CD4-positive, alpha-beta T cell treated with Interleukin-6 at 100 ng/mL for 8 hours (primary cell): ENCODE measurements at places on chromosomes 7 and 10.

DNA sequence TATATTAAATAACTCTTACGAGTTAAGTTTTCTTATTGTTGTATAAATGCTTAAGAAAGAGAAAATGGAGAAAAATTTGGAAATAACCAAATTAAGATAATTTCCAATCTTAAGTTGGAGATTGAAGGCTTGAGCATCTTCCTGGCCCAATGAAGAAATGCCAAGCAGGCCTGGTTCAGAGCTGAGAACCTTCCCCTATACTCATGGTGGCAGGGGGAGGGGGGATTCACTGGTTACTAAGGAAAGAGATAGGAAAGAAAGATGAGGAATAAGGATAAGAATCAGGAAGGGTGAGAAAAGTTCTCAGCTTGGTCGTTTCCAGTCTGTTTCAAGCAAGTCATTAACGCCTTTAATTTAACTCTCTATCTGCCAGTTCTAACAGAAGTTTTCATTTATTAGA lies 166.2 kb downstream of the AVL9 start:
- DNase-seq: no peak

DNA sequence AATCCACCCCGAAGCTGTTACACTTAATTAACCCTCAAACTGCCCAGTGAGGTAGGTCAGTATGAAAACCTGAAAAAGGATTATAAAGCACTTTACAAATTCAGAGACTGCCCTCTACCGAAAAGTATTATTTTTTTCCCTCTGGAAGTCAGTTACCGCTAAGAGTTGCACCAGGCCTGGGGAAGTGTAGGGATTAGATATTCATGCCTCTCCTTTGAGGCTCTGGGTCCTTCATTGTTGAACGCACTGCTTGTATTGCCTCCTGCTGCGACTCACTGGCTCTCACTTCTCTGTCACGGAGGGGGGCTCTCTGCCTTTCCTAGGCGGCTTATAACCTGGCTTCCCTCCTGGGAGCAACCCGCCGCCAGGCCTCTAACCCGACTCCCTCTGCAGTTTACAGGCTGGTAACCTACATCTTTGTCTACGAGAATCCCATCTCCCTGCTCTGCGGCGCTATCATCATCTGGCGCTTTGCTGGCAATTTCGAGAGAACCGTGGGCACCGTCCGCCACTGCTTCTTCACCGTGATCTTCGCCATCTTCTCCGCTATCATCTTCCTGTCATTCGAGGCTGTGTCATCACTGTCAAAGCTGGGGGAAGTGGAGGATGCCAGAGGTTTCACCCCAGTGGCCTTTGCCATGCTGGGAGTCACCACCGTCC lies 2.7 kb downstream of the RHBDD2 start:
- no peak for DNase-seq

DNA sequence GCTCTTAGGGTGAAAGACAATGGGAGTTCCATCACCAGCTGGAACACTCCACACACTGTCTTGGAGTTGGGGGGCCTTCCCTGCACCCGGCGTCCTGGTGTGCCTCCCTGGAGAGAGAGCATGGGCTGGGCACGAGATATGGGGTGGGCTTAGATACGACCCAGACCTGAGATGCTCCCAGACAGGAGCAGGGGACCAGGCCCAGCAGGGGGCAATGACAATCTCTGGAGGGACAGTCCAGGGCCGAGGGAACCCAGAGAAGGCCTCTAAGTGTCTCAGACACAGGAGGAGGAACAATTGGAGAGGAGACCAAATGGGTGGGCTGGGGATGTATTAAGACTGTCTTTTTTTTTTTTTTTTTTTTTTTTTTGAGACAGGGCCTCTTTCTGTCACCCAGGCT lies 40.0 kb downstream of the MYL10 start:
- DNase-seq: no peak

- no peak for DNase-seq
Observed at GRCh38 chr7:69692611-69693010, 94.3 kb downstream of the AUTS2 start.

- DNase-seq: peak; percentile 81
Observed at GRCh38 chr7:100604028-100604975, 2.1 kb downstream of the PCOLCE start.

DNA sequence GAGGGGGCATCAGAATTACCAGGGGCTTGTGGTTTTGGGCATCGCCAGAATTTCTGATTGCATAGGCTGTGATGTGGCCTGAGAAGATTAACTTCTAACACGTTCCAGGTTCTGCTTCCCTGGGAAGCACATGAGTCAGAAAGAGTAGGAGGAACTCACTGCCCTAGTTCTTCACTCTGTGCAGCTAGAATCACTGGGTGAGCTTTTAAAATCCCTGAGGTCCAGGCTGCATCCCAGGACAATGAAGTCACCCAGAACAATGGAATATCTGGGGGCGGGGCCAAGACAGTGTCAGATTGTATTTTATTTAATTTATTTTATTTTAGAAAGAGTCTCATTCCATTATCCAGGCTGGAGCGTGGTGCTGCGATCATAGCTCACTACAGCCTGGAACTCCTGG lies 636.5 kb downstream of the CALN1 start:
- DNase-seq: no peak

DNA sequence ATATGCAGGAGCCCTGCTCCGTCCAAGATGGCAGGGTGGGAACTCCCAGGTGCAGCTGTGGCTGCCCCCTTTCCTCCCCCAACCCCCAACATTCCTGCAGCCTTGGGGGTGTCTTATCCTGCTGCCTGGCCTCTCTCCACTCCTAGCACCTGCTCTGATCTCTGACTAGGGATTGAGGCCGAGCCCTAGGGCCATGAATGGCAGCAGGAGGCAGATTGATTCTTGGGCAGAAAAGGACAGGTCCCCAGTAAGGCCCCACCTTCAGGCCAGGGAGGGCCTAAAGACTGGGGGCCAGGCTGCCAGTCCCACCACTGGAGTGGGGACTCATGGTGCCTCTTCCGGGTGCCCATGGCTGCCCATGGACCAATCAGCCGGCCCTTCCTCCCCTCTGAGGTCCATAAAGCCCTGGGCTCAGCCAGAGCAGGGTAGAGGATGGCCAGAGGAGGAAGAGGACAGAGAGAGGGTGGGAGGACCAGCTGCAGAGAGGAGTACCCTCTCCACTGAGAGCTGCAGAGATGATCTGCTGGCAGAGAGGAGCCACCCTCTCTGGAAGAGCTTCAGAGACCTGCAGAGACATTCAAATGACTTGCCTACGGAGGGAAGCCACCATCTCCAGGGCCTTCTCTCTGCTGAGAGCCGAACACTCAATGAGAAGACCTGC lies 8.3 kb upstream of the COA1 start:
- no peak for DNase-seq

DNA sequence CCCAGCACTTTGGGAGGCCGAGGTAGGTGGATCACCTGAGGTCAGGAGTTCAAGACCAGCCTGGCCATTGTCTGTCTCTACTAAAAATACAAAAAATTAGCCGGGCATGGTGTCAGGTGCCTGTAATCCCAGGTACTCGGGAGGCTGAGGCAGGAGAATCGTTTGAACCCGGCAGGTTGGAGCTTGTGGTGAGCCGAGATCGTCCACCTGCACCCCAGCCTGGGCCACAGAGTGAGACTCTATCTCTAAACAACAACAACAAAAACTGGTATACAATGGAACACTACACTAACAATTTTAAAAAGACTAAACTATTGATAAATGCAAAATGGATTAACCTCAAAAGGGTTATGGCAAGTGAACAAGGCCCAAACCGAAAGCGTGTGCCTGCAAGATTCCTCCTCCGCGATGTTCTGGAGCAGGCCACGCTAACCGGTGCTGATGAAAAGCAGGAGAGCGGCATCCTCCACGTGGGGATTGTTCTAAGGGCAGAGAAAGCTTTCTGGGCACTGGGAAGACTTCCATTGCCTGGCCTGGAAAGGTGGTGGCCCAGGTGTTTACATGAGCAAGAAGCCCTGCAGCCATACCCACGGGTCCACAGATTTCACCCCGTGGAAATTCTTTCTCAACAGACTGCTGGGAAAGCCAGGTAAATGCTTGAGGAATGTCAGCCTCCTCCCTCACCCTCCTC lies 53.8 kb downstream of the PDGFA start:
- no peak for DNase-seq

GRCh38 chr7:26321435-26321834 lies 29.8 kb downstream of the SNX10 start:
- DNase-seq: no peak

- DNase-seq: no peak
Observed at GRCh38 chr7:52616552-52616951, 418.9 kb upstream of the POM121L12 start.

DNA sequence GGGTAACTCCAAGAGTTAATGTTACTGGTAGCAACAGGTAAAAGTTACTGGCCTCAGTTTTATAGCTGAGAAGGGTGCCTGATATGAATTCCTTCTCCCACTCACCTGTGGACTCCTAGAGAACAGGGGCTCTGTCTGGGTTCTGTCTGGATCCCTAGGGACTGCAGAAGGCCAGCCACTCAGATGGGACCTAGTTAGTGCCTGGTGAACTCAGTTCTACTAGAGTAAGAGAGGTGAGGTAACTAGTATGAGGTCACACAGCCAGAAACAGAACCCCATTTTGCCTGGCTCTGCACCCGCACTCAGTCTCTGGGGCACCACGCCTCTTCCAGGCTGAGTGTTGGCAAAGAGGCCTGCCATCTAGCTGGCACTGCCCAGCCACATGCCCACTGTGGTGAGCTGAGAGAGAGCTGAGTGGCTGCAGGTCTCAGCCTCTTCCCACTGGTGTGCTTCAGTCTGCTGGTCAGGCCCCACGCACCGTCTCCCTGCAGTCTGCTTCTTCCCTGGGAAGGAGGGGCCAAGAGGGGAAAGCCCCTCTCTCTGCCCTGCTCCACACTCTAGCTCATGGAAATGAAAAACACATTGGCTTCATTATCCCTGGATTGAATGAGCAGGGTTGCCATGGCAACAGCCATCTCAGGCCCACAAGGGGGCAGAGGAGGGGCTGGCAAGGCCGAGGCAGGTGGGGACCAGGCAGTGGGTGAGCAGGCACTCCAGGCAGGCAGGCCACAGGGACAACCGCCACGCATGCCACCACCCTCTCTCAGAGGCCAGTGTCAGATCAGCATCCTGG lies 110.6 kb downstream of the ZMIZ1 start:
- no peak for DNase-seq

DNA sequence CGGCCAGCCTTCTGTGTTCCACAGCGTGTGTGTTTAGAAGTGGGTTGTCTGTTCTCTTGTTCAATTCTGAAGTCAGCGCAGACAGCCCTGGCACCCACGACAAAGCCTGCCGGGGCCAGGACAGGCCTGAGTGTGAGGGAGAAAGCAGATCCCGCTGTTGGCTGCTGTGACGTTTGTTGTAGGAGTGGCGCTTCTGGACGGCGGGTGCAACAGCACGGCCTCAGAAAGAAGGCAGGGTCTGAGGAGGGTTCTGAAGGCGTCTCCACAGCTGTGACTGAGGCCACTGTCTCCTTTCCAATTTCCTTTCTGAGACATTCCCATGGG lies 76.2 kb downstream of the VIPR2 start:
- DNase-seq: no peak

GRCh38 chr10:64116707-64117106 lies 595.5 kb downstream of the REEP3 start:
- no peak for DNase-seq

DNA sequence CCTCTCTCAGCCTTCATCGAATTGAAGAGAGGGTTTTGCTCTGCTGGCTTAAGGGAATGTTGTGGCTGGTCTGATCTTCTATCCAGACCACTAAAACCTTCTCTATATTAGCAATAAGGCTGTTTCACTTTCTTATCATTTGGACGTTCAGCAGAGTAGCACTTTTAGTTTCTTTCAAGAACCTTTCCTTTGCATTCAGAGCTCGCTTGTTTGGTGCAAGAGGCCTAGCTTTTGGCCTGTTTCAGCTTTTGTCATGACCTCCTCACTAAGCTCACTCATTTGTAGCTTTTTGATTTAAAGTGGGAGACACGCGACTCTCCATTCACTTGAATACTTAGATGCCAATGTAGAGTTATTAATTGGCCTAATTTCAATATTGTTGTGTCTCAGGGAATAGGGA lies 3.9 kb downstream of the MPP7 start:
- no peak for DNase-seq

- peak; percentile 64 for DNase-seq
Observed at GRCh38 chr10:104350127-104350635, 3.5 kb upstream of the CFAP58 start.

DNA sequence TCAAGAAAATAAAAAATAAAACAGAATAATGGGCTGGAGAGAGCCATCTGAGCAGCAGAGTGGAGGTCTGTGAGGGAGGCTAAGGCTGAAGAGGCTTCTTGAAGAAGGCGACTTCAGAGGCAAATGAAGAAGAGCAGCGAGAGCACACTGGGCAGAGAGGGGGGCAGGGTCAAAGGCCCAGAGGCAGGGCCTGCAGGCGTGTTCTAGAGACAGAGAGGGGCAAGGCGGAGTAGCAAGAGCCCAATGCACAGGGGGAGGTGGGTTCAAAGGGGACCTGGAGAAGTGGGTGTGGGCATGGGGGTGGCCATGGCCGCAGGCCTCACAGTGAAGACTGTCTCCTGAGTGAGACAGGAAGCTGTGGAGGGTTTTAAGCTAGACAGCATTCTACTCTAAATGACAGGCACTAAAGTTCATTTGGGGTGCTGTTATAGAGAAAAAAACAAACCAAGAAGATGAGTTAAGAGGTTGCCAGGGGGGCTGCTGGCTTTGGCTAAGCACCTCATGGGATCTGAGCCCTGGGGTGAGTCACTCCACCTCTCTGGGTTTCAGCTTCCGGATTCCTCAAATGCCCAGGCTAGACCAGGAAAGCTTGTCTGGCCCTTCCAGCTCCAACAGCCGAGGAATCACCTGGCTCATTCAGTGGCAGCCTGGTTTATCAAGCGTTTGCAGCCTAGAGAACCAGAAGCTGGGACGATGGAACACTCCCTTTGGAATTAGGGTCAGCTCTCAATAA lies 81.7 kb downstream of the DLG5 start:
- DNase-seq: no peak

GRCh38 chr10:3866332-3866731 lies 81.3 kb upstream of the KLF6 start:
- no peak for DNase-seq

GRCh38 chr10:130961506-130962239 lies 349.8 kb downstream of the TCERG1L start:
- no peak for DNase-seq

DNA sequence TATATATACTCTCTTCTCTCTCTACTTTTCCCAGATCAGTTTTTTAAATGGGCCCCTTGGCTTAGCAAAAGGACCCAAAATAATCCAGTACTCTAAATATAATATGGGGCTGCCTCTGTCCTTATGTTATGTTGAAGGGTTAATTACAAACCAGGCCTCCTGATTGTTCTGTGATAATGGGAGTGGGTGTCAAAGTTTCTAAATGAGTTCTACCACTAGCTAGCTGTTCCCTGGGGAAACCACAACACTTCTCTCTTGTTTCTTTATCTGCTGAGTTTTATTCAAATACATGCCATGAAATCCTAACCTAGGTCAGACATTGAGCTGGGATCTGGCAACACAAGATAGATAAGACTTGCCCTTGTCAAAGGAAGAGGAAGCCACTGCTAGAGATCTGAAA lies 3.8 kb downstream of the HTR5A start:
- DNase-seq: no peak

DNA sequence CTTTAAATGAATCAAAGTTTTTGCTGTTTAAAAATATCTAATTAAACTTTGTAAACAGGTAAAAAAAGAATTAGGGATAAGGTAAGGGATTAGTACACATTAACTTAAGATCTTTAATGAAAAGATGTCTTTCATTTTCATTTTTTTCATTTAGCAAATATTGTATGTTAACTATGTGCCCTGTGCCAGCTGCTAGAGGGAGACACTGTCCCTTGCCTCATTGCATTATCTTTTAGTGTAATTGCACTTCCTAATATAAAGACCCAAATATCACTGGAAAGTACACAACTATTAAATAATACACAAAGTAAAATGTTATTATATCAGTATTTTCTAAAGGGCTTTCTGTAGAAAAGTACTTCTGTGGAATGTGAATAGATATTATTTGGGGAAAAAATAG lies 102.7 kb downstream of the GPR37 start:
- no peak for DNase-seq

- no peak for DNase-seq
Observed at GRCh38 chr10:102611514-102612087, 32.7 kb upstream of the TRIM8 start.
